ENCODE measurements at places on chromosomes 12 and 14.

DNA sequence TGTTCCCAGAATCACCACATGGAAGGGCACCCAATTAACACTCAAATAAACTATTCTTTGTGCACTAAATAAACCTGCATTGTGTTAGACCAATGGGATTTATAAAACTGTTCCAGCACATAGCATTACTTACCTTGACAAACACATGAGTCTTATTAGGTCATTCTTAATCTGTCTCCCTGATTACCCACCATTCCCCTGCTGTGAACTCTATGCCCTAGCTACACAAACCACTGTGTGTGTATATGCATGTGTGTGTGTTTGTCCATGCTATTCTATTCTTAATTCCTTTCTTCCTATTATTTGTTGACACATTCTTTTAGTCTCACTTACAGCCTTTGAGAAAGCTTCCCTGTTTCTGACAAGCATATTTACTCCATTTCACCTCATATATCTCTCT, 303.6 kb upstream of the GARIN6 start:
- no peak for DNase-seq

- no peak for DNase-seq
Observed at GRCh38 chr12:70843363-70843762, 77.2 kb downstream of the PTPRR start.

DNA sequence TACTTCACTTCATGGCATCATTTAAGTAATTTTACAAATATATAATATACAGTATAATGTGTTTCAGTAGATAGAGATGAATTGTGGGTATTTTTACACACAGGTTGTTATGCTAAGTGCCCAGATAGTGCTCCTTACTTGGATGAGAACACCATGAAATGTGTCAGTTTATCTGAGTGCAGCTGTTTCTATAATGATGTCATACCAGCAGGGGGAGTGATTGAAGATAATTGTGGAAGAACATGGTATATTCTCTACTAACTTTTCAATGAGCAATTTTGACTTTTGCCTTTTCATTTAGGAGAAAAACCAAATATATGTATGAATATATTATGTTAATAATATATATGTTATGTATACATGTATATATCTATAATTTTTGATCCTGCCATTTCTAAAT, 221.6 kb downstream of the LRRK2 start:
- DNase-seq: no peak

- DNase-seq: no peak
Observed at GRCh38 chr12:77619425-77619824, 211.3 kb upstream of the NAV3 start.

DNA sequence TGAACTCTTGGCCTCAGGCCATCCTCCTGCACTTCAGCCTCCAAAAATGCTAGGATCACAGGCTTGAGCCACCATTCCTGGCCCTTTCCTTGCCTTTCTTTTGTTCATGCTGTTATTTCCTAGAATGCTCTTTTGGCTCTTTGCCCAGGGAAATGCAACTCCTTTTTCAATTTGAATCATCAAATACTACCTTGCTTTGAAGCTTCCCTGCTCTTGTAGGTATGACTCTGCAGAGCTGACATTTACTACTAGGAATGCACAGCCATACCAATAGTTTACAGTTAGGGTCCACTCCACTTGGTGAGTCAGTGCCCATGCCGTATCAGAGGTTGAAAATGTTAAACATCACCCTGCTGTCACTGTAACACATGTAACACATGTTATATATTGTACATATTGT, 107.0 kb upstream of the CRY1 start:
- DNase-seq: no peak

DNA sequence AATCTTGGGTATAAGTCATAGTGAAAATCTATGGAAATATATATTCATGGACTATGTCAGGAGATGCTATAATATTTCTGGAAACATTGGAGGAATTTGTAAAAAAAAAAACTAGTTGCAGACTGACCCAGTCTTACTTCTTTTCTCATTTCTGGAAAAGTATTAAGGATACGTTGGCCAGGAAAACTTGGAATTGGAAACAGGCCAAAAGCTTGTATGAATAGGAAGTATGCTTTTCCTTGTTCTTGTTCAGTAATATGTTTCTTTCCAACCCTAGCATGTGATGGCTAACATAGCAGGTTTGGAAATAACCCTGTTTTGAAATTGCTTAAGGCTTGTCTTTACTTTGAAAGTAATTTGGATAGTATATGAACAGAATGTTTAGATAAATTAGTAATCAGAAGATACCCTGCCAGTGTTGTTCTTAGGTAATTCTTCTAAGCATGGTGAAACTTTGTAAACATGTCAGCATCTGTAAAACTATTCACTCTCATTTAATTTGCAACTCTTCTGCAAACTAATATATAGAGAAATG, 316.2 kb downstream of the NPAS3 start:
- no peak for DNase-seq

- DNase-seq: no peak
Observed at GRCh38 chr14:52380294-52380693, 66.2 kb downstream of the PTGER2 start.

GRCh38 chr14:104677512-104678332, 11.7 kb upstream of the INF2 start:
- peak; percentile 27 for DNase-seq

- no peak for DNase-seq
Observed at GRCh38 chr12:48125985-48126384, 6.8 kb downstream of the PFKM start.

GRCh38 chr12:95146769-95147168, 70.5 kb downstream of the FGD6 start:
- no peak for DNase-seq

GRCh38 chr14:100079726-100080005, 14.4 kb downstream of the EVL start:
- no peak for DNase-seq

DNA sequence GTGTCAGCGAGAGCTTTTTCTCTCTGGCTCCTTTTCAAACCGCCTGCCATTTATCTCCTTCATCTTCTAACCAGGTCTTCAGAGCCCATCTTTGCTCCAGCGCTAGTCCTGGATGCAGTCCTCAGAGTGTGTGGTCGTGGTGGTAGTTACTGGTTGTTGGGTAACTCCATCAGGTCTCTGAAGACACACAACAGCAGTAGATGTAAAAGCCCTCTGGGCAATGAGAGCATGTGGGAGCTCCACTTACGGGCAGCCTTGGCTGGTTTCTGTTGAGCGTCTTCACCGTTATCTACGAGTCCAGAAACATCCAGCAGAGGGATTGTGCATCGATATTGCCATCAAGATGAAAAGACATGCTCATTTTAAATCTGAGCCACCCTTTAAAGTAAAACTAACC, 61.2 kb downstream of the FBXL14 start:
- DNase-seq: no peak

GRCh38 chr14:106691601-106692291, 1165.4 kb downstream of the TMEM121 start:
- DNase-seq: no peak

GRCh38 chr14:56131004-56131864, 13.0 kb downstream of the PELI2 start:
- DNase-seq: peak; percentile 25

GRCh38 chr12:124704619-124705018, 137.2 kb upstream of the NCOR2 start:
- DNase-seq: no peak

DNA sequence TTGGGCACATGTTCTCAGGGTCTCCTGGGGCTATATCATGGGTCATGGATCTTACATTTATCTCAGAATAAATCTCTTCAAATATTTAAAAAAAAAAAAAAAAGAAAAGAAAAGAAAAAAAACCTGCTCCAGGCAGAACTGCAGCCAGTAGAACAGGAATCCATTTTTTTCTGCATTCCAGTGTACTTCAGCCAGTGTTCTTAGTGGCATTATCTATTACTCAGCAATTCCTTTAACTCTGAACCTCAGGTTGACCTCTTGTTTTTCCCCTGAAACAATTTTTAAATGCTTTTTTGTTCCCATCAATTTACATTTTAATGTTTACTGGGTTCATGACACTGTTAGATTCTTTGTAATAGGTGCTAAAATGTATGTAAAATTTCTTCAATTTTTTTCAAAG, 66.7 kb upstream of the STXBP6 start:
- DNase-seq: no peak

- no peak for DNase-seq
Observed at GRCh38 chr14:68748691-68749090, 44.2 kb downstream of the ZFP36L1 start.

DNA sequence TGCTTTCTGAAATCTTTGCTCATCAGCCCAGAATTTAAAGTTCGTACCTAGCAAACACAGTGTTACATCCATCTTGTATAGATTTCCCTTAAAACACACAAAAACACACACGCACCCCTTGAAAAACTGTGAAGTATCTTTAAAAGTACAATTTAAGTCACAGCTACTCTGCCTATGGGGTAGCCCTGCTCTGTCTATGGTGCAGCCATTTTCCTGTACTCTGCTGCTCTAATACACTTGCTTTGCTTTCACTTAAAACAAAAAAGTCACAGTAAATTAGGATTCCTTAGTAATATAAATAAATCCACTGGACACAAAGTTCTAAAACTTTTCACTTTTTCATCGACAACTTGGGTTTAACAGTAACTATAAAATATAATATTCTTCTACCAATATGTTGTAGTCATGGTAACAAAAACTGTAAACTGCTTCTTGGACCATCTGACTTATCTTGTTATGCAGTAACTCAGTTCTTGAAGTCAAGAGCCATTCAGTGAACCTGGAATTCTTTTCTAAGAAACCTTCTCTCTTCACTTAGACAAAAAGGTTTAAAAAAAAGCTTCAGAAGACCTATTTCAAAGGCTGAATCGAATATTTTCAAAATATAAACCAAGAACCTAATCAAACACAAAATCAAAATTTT, 63.5 kb downstream of the MED13L start:
- DNase-seq: no peak

DNA sequence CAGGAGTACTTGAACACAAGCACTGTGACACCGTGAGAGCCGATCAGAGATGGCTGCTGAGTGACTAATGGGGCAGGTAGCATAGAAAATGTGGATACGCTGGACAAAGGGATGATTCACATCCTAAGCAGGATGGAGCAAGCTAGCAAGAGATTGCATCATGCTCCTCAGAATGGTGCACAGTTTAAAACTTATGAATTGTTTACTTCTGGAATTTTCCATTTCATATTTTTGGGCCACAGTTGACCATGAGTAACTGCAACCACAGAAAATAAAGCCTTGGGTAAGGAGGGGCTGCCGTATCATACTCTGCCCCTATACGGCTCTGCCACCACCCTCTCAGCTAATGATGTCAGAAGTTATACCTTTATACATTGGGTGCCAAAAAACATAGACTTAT, 23.3 kb upstream of the MARK3 start:
- no peak for DNase-seq

Measured in NCI-H1092 (cell line).